ENCODE measurements at places on chromosomes 11 and 22.

DNA sequence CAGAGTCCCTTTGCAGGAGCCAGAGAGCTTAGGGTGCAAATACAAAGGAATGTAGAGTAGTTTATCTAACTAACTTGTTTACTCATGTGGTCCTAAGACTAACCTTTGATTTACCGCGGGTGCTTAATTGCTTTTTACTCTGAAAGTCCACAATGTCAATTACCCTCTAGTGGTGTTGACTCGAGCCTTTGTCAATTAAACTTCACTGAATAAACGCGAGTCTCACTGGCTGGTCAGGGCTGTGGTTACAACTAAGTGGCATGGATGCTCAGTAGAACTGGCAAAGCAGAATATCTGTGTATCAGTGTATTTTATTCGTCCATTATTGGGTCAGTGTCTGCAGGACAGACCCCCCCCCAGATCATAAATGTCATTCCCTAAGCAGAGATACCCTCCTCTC lies 181.7 kb downstream of the OR4C45 start:
- no peak for DNase-seq

DNA sequence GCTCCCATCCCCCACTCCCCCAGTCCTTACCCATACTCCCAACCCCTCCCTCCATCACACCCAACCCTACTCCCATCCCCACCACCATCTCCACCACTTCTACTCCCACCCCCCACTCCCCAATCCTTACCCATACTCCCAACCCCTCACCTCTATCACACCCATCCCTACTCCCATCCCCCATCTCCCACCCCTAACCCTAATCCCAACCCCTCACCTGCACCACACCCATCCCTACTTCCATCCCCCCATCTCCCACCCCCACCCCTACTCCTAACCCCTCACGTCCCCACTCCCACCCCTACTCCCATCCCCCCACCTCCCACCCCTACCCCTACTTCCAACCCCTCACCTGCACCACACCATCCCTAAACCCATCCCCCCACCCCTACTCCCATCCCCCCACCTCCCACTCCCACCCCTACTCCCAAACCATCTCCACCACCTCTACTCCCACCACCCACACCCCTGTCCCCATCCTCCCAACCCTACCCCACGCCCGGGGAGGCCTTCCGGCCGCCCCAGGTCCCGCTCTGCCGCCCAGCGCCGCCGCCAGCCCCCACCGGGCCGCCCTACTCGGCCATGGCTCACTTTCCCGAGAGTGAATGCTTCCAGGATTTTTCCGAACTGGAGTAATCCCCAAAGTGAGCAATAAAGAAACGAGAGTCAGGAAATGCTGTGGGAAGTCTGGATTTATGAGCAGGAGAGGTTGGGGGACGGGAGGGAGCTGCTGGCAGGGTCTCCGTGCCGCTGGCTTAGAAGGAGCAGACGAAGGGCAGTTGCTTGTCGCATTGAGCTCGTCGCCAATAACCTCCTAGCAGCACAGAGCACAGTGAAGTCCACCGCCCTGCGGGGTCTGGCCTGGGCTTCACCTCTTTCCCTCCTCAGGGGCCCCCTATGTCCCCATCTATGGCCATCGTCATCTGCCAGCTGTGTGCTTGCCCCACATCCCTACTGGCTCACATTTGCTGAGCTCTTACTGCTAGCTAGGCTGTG lies 4.6 kb downstream of the PRG3 start:
- DNase-seq: no peak

DNA sequence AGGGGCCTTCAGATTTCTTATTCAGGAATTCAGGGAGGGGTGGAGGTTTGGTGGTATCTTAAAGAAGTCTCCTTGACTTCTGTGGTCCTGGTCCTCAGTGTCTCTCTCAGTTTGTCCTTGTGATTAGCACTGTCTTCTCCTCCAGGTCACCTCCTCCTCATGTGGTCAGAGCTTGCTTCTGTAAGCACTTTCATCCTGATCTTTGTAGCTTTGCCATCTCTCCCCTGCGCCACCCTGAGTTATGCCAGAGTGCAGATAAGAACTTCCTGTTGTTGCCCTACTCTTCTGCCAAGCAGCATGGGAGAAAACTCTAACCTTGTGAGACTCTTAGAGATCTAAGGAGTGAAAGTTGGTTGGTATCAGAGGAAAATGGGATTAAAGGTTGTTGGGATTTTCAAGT lies 30.9 kb downstream of the MICAL2 start:
- DNase-seq: no peak

GRCh38 chr22:35310556-35311550 lies 11.2 kb downstream of the TOM1 start:
- no peak for DNase-seq

DNA sequence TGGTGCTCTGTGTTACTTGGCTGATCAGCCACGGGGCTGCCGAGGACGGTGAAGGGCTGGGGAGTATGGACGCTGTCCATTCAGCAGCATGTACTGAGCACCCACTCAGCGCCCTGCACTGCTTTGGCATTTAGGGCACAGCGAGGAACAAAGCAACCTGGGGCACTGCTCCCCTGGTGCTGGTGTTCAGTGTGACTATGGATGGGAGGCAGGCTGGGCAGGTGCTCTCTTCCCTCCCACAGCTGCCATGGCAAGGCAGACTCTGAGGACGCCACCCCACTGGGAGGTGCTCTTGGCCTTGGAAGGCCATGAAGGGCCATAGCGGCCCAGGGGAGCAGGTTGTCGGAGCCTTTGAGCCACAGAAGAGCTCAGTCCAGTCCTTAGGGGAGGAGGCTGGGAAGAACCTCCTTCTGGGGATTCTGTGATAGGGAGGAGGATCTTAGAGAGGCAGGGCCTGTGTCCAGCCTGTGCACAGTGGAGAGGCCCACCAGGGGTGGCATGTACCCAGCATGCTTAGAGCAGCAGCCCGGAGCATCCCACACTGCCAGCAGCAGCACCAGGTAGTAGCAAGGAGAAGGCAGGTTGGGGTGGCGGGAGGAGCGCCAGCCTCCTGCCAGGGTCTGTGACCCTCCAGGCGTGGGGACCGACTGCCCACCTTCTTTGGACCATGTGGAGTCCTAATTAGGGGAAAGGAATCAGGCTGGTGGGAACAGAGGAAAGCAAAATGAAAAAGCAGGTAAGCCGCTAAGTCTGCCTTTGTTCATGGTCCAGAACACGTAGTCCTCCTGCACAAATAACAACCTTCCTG lies 141.8 kb downstream of the MPPED1 start:
- no peak for DNase-seq

- no peak for DNase-seq
Observed at GRCh38 chr11:8365216-8365941, 101.7 kb upstream of the LMO1 start.

GRCh38 chr11:121059605-121060004 lies 35.7 kb downstream of the TBCEL start:
- DNase-seq: no peak

- no peak for DNase-seq
Observed at GRCh38 chr11:121282886-121283502, 9.6 kb upstream of the SC5D start.

DNA sequence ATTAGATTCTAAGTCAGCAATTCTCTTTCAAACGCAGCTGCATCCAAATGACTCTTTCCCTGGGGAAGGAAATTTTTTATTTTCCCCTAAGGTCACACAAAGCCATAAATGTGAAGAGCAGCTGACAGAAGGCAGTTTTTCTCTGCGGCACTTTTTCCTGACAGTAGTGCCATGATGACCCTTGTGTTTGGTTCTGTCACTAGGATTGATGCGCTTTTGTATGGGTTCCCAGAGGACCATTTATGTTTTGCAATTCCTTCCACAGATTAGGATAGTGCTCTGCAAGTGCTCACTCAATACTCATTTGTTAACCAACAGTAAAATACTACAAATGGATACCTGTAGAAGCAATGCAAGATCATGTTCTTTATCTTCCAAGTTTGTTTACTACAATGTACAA lies 359.6 kb upstream of the CTSC start:
- DNase-seq: no peak

- DNase-seq: no peak
Observed at GRCh38 chr22:47654922-47655491, 892.6 kb downstream of the TBC1D22A start.
